Spinal cord (tissue), 10 donors: ENCODE measurements at places on chromosomes 11 and 22. TPM values are rescaled to one million over a fixed set of nuclear protein-coding genes. Genes with fewer than 3 reads are reported as not detected.

DNA sequence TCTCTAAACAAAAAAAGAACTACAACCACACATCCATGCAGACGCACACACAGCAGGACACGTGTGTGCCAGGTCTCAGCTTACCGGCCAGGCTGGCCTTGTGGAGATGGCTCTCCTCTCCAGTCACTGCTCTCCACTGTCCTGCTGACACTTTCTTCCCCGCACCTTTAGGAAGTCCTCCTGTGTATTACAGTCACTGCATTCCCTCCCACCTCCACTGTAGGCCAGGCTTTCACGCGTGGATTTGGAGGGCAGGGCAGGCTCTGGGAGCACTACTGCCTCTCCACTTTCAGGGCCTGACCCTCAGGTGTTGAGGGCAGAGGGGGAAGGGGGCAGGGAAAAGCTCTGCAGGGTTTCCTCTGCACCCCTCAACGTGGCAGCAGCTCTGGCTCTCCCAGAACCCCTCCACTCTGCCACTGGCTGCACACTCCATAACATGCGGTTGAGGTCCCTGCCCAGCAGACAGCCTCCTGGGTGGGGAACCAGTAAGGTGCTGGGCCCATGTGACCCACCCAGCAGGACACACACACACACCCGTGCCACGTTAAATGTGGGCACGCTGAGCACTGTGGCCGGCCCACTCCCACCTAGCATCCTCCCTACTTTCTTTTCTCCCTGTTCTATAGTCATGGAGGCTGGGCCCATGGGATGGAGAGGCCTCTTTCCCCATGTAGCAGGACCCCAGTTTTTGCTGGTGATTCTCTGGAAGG lies 107.0 kb upstream of the PITPNB start:
- no peak overlapping the region for H3K4me3 ChIP-seq
- peaks cover 48% of the 10 kb centered on the region for H3K36me3 ChIP-seq
- no peaks in the 10 kb centered on the region for H3K27me3 ChIP-seq
- no peak for DNase-seq
- H3K27ac ChIP-seq = no peak overlapping the region

- peaks cover 10% of the 10 kb centered on the region for H3K36me3 ChIP-seq
- H3K27me3 ChIP-seq = no peaks in the 10 kb centered on the region
- H3K4me3 ChIP-seq = no peak overlapping the region
Measured at GRCh38 chr22:23177197-23177596, 3.1 kb upstream of the BCR start.

GRCh38 chr22:50320116-50320515 lies 6.7 kb downstream of the DENND6B start:
- no peak overlapping the region for H3K27ac ChIP-seq
- no peaks in the 10 kb centered on the region for H3K27me3 ChIP-seq
- H3K36me3 ChIP-seq = peaks cover 64% of the 10 kb centered on the region
- no peak for DNase-seq

Gene OR52N4
- 0.20 TPM for total RNA-seq

Gene PRR5L
- 29.6 TPM for total RNA-seq

Gene PTPRCAP
- 0.40 TPM for total RNA-seq
